Activated CD8-positive, alpha-beta memory T cell treated with anti-CD3 and anti-CD28 coated beads, Interleukin-2, amount 50 U/mL, for 4 hours (primary cell): ENCODE measurements at places on chromosomes 7 and 10.

GRCh38 chr7:155267436-155267835, 30.2 kb upstream of the INSIG1 start:
- no peak for DNase-seq

GRCh38 chr7:24877790-24878311, 102.1 kb downstream of the OSBPL3 start:
- DNase-seq = peak; percentile 25

DNA sequence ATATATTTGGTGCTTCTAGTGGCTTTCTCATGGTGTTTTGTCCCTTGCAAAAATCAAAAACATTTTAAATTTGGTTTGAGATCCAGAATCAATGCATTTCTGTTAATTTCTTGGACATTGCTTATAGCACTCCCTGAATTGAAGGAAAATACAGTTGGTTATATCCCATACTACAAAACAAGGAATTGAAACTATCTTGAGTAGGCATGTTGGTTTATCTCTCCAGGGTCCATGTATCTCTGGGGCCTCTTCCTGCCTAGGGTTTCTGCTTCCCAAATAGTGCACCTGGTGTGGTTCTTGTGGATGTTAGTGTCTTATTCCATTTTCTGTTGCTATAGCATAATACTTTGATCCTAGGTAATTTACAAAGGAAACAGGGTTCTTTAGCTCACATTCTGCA, 212.4 kb downstream of the CAMK1D start:
- DNase-seq = no peak

DNA sequence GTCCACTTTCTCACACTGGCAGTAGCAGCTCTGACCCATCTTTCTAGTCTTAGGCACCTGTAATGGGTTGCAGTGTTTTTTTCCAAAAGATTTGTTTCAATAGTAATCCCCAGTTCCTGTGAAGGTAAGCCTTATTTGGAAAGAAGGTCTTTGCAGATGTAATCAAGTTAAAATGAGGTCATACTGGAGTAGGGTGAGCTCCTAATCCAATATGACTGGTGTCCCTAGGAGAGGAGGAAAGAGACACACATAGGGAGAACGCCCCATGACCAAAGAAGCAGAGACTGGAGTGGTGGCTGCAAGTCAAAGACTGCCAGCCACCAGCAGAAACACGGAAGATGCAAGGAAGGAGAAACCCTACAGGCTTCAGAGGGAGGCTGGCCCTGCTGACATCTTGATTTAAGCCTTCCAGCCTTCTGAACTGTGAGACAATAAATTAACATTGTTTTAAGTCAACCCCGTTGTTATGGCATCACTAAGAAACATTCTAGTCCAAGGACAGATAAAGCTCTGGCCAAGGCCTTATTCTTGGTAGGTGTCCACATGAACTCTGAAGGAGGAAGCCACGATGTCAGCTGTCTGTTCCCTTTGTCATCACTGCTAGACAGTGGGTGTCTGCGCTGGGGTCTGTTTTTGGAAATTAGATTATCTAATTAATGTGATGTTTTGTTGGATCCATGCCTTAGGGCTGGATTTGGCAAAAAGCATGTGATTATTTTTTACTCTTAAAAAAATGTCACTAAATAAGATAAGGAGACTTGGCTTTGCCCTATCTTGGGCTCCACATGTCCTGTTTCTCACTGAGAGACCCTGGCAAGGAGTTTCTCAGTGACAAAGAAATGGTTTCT, 214.9 kb downstream of the KCNMA1 start:
- DNase-seq = no peak

GRCh38 chr10:55063811-55064210, 262.8 kb upstream of the PCDH15 start:
- DNase-seq = no peak

- no peak for DNase-seq
Measured at GRCh38 chr10:118868589-118868988, 113.8 kb upstream of the CACUL1 start.

DNA sequence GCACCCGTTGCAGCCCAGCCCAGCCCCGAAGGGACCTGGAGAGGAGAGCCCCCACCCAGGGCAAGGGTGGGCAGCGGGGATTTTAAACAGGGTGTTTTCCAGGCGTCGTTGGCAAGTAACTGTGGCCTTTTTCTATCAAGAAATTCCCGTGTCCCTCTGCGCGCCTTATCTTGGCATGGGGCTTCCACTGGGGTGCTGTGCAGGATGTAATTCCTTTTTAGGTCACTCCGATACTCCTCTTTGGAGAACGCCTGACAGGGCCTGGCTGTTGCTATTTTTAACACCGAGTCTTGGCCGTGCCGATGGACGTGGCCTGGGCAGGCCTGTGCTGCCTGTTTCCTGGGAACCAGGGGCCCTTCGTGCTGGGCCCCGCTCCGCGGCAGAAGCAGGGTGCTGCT, 93.8 kb downstream of the INPP5A start:
- DNase-seq = peak; percentile 8

DNA sequence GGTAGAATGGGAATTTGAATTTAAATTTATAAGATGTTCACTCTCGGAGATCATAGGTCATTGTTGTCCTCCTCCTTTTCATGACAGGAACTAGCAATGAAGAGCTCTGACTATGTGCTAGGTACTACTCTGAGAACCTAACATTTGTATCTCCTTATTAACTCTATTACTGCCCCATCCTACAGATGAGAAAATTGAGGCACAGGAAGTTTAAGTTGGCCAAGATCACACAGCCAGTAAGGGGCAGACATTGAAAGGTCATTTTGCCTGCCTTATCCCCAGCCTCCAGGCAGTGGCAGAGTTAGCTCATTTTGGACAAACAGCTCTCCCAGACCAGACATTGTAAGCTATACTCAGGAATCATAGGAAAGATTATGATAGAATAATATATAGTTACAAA, 6.0 kb downstream of the SRGN start:
- DNase-seq = no peak

GRCh38 chr7:137691566-137691965, 155.2 kb downstream of the DGKI start:
- no peak for DNase-seq

DNA sequence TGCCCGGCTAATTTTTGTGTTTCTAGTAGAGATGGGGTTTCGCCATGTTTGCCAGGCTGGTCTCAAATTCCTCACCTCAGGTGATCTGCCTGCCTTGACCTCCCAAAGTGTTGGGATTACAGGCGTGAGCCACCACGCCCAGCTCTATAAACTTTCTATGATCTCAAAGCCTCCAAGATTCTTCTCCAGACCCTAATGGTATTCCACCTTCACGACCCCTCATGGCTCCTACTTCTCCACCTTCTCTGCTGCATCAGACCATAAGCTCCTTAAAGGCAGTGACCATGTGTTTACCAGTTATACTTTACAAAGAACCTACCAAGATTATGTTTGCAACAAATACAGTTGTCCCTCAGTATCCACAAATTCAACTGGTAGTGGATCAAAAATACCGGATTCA, 10.1 kb upstream of the BAZ1B start:
- DNase-seq = no peak

- DNase-seq = no peak
Measured at GRCh38 chr10:4383651-4384098, 442.3 kb upstream of the AKR1E2 start.

GRCh38 chr10:61486738-61487396, 33.7 kb upstream of the TMEM26 start:
- DNase-seq = no peak

DNA sequence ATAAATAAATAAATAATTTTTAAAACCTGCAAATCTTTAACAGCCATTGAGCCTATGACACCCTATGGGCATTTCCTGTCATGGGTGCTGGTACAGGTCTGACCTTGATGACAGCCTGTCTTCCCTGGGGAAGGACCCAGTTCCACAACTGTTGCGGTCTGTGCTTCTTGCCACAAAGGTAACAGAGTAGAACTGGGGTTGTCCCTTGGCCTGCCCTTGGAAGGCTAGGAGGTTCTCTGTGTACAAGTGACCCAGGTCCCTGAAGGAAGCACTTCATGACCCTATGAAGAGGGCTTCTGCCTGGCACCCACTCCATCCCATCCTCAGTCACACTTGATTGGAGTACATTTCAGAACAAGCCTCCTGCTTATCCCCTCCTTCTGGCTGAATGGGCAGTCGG, 66.9 kb downstream of the OGDH start:
- DNase-seq = no peak

GRCh38 chr10:75464478-75465449, 33.3 kb downstream of the LRMDA start:
- DNase-seq = no peak

DNA sequence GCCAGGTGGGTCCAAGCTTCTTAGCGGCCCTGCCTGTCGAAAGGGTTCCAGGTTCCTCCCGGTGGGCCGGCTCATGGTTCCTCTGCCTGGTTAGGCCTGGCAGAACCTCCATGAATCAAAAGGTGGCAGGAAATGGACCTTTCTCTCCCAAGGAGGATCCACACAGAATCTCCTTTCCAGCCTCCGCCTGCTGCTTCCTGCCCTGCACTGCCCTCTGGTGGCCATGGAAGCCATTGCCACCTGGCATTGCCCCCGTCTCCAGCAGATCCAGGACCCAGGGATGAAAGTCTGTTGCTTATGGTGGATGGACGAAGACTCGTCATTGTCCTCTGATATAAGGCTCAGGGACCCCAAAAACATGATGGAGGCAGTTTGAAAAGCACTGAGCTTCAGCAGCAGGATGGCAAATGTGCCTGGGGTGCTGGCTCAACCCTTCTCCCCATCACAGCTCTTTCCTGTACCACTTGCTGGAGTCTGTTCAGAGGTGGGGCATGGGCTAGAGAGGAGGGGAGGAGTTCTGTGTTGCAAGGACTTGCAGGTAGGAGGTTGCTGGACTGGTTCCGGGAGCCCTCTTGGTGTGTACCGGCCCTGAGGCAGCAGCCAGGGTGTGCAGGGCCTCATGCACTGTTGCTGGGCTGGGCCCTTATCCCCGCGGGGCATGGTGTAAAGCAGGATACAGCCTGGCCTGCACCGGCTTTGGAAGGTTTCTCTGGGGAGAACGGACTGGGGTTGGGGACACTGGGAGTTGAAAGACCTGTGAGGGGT, 11.3 kb upstream of the INMT start:
- peak; percentile 76 for DNase-seq

DNA sequence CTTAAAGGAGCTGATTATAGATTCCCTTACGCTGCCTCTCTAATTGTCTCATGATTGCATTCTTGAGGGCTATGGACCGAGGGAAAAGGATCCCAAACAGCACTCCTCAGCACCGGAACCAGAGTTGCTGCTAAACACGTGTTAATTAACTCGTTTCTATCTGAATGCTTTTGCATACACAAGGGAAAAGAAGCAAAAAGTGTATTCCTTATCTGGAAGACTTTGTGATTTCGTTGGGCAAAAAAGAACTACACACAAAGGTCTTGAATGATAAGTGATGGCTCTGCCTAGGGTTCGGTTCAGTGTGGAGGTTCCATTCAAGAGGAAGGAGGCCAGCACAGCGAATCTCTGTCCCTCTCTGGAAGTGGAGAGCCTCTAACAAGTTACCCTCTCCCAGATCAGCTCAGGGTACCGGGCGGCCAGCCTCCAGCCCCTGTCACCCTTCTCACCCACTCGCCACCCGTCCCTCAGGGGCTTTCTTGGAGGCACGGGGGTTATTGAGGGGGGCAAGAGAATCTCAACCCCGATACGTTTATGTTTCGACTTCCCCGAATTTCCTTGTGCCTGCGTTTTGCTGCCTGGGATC, 515 bp upstream of the SLC4A2 start:
- DNase-seq = no peak

- DNase-seq = no peak
Measured at GRCh38 chr7:22066522-22066921, 120.8 kb upstream of the CDCA7L start.

- no peak for DNase-seq
Measured at GRCh38 chr10:107616031-107616430, 451.5 kb upstream of the SORCS1 start.

DNA sequence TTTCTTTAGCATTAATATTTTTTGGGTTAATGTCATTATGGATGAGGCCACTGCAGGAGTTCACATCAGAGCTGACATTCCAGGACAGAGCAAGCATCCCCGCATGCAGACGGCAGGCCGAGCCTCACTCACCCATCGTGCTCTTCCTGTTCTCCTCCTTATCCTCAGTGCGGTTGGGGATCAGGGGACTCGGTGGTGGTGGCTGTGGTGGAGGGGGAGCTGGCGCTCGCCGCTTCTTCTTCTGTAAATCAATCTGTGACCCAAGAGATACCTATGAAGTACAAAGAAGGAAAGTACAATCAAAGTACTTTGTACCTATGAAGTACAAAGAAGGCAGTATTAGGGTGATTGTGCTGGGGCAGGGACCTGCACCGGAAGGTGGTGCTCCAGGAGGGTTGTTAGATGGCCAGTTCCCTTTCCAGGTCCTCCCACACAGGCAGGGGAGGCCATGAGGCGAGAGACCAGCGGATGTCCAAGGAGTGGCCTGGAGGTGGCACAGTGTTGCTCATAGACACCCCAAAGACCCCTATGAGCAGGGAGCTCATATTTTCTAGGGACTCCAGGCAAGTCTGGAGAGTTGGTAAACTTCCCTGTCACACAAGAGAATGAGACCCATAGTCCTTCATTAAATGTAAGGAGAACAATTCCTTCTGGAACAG, 231.4 kb downstream of the COBL start:
- DNase-seq = no peak

- DNase-seq = no peak
Measured at GRCh38 chr7:144668503-144668902, 167.3 kb downstream of the TPK1 start.

DNA sequence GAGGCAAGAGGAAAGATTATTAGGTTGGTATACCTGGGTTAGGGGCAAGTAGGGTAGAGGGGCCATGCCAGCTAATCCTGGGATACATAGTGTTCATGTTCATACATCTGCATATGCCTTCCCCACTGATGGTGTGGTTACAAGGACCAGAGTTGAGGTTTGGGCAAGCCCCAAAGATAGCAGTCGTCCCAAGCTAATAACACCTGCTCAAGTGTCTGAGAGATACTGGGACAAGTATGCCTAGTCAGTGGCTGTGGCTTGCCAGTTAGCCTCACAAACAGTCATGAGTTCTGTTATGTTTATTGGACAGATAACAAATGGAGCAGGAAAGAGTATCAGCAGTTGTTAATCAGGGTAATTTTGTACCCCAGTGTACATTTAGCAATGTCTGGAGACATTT, 139.6 kb downstream of the ADAM22 start:
- DNase-seq = no peak

DNA sequence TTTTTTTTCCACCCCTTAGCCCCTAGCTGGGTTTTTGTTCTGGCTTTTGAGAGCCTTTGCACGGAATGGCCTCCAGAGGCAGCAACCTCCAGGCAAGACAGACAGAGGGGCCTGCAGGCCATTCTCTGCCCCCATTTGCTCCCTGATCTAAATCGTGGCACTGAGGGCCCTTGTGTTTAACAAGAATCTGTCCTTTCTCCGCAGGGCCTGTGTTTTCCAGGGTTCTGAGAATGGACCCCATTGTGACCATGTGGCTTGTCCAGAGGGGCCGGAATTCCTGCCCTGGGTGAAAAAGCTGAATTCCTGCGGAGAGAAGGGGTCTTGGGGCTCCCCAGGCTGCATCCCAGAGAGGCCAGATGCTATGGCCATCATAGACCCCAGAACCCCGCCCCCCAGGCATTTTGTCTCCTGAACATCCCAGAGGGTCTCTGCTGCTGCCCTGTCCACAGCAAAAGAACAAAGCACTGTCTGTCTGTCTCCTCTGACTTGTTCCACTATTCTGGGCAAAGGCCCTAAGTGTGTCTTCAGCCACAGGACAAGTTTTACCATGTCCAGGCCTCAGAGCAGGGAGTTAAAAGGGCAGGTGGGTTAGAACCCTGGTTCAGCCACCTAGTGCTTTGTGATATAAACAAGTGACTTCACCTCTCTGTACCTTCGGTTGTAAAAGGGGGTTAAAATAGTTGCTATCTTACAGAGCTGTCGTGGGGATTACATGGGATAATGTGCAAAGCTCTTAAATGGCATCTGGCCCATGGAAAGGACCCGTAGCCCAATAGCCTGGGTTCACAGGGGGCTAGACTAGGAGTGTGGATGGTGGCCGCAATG, 155.6 kb downstream of the SH3PXD2A start:
- DNase-seq = no peak
